ENCODE measurements at places on chromosomes 2 and 18. TPM values are rescaled to one million over a fixed set of nuclear protein-coding genes. Genes with fewer than 3 reads are reported as not detected.

- no peak for DNase-seq
Measured at GRCh38 chr2:96150791-96151594, 5.8 kb upstream of the DUSP2 start.

Gene CCDC138
- 6.1 TPM for total RNA-seq

Gene ZAP70
- not detected for total RNA-seq

DNA sequence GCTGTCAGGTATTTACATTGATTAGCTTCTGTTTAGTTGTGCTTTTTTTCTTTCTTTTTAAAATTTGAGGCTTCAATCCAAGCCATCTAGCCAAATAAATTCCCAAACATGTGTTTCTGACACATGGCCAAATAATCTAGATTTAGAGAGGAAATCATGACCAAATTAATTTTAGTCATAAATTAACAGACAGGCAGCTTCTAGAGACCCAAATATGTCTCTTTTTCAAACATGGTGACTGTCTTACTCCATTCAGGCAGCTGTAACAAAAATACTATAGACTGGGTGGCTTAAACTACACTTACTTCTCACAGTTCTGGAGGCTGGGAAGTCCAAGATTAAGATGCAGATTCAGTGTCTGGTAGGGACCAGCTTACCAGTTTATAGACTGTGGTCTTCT lies 23.2 kb upstream of the NAB1 start:
- no peak for DNase-seq

Gene REG3G
- not detected for total RNA-seq

Data from IMR-90 (cell line).